ENCODE measurements at places on chromosomes 2 and 18. TPM values are rescaled to one million over a fixed set of nuclear protein-coding genes. Genes with fewer than 3 reads are reported as not detected.

- no peak for DNase-seq
Measured at GRCh38 chr18:43596105-43596712, 318.9 kb upstream of the SYT4 start.

DNA sequence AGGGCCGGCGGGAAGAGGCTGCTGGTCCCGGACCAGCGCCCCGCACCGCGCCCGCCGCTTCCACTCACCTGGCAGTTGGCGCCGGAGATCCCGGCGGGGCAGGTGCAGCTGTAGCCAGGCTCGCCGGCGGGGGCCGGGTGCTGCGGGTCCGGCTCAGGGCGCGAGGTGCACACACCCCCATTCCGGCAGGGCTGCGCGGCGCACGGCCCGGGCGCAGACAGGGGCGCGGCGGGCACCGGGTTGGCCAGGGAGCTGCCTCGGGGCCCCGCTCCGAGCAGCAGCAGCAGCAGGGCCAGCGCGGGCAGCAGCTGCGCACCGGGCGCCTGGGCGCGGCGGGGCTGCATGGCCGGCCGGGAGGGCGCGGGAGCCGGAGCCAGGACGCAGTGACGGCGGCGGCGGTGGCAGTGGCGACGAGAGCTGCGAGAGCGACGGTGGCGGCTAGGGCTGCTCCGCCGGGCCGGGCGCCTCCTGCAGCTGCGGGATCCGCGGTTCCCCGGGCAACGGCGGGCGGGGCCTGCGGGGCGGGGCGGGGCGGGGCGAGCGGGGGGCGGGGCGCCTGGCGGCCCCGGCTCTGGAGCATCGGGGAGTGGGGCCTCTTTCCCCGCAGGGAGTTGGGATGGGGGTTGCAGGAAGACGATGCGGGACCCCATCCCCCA is at the start of gene DNER:
DNER (minus strand) TSS at position 476 of the 656 bp plus-strand sequence; CDS start at position 344, 132 bp downstream.
- no peak for DNase-seq

DNA sequence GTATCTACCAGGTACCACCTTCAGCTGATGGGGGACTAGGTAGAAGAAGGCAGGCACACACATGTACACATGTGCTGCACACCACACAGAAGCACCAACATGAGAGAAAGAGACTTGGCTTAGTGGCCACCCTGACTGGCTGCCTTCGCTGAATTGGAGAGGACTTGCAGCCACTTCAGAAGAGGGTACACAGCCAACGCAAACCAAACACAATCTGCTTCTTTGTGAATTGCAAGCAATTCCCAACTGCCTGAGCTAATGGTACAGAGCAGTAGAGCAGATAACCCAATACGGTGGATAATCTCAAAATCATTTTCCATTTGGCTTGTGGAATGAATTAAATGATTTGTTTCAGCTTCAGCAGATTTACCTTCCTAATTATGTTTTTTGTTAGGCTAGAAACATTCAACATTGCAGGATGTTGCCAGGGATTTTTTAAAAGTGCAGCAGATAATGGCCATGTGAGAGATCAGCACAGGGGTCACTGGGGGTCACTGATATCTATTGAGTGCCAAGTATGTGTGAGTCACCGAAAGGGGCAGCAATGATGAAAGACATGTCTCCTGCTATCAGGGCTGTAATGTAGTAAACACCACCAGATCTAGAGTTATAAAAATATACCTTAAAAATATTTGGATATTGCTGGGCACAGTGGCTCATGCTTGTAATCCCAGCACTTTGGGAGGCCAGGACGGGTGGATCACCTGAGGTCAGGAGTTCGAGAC is 652.6 kb downstream of the BCL11A start:
- DNase-seq = no peak

GRCh38 chr2:21515903-21516302 is 392.1 kb downstream of the TDRD15 start:
- DNase-seq = no peak

- DNase-seq = no peak
Measured at GRCh38 chr2:70192516-70192915, 1.7 kb upstream of the C2orf42 start.

DNA sequence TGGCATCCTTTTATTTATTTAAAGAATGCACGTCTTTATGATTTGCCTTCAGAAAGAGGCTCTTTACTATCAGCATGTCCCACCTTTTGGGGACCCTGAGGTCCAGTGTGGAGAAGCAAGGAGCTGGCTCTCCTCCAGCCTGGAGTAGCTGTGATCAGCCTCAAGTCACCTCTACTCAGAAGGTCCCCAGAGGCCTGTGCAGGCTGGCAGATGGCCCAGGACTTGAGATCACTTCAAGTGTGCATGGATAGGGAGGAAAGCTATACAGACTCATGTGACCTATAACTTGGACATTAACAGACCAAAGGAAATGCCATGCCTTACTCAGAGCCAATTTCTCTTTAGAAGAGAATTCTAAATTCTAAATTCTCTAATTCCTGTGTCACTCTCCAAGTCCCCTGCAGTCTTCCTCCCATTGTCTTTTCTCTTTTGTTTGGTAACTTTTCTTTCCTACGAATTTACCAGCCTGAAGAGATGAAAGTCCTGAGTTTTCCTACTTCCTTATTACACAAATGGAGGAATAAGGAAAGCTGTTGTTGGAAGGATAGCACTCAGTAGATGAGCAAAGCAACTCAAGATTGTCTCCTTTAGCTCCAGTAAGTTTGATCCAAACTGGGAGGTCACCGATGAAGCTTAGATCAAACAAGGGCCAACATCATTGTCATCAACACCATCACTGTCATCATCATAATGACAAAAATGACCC is 163.9 kb downstream of the GFPT1 start:
- DNase-seq = no peak

DNA sequence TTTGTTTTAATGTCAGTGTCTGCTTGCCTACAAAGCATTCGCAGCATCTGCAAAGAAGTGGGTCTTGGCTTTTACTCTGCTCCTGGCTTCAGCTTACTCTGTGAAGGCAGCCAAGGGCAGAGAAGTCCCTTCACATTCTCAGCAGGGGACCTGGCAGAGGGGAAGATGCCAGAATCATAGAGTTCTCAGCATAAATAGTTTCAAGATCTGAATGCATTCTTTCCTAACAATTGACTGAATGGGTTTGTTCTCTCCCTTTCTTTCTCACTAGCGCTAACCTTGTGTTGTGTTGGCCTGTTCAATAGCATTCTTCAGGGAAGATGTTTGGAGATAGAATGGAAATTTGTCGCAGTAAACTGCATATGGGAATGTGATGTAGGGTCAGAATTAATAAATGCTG is 106.9 kb downstream of the FARSB start:
- no peak for DNase-seq

DNA sequence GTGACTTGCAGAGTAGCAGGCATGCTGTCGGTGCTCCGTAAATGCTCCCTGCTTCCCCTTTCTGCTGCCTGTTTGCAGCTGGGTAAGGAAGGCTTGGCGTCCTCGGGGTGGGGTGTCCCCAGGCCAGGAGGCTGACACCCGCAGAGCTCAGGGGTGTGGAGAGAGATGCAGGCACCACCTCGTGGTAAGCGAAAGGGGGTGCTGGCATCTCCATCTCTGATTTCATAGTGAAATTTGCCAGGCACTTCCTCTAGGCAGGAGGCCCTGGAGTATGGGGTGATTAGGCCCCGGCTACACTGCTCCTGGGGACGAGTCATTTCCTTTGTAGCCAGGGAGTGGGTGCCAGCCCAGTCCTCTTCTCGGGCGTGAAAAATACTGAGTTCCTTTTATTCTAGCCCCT is 160.4 kb downstream of the KLHL29 start:
- no peak for DNase-seq

DNA sequence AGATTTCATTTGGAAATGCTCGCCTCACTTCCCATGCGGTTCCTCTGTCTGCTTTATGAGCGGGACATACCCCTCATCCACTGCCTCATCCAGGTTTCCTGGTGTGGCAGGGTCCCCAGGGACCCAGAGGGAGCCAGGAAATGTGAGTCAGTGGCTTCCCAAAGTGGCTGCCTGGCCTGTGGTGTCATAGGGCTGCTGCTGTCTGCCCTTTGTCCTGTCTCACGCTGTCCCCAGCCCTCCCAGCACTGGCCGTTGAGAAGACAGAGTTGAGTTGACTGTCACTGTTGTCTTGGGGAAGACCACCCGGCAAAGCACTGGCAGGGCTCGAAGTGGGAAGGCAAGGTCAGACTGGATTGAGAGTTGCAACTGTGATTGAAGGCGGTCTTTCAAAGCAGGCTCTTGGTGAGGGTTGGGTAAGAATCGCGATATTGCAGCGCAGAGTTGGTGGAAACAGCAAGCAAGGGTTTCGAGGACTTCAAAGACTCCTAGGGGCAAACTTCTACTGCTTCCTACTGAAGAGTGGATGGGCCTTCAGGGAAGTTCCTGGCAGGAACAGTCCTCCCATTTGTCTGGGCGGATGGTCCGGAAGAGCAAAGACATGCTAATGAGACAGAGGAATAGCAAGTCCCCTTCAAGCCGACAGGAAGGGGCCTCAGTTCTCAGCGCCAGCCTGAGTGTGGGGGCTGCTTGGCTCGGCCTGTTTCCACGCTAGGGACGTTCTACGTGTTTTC is 33.9 kb downstream of the RAB31 start:
- DNase-seq = peak; percentile 87

DNA sequence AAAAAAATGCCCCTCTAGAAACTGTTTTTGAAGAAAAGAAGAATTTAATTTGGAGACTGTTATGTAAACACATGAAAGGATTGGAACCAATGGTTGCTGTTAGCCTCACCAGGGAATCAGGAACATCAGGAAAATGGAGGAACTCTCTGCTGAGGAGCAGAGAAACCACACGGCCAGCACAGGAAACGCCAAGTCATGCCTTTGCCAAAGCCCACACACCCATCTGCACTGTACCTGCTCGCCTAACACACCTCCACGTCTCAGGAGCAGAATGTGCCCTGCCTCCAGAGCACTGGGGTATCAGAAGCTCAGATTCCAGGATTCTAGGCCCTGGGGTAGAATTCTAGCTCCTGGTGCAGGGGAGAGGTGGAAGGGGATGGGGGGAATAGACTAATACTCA is 9.8 kb upstream of the SCYGR1 start:
- DNase-seq = no peak

GRCh38 chr2:105860567-105860966 is 115.9 kb downstream of the NCK2 start:
- DNase-seq = no peak

Gene RAB17
- 0.87 TPM for total RNA-seq

Gene TRAK2
- total RNA-seq = 59.7 TPM

Gene PRPF40A
- total RNA-seq = 79.2 TPM

Gene NOL4
- total RNA-seq = not detected

Gene LAMA1
- 7.9 TPM for total RNA-seq

Gene MYO1B
- 63.9 TPM for total RNA-seq

Gene C2orf66
- total RNA-seq = 0.26 TPM

Gene UBE2F
- total RNA-seq = 58.8 TPM
